ENCODE measurements at places on chromosomes 11 and 22. TPM values are rescaled to one million over a fixed set of nuclear protein-coding genes. Genes with fewer than 3 reads are reported as not detected.

GRCh38 chr11:93906486-93906885 lies 56.1 kb upstream of the VSTM5 start:
- no peak for DNase-seq

DNA sequence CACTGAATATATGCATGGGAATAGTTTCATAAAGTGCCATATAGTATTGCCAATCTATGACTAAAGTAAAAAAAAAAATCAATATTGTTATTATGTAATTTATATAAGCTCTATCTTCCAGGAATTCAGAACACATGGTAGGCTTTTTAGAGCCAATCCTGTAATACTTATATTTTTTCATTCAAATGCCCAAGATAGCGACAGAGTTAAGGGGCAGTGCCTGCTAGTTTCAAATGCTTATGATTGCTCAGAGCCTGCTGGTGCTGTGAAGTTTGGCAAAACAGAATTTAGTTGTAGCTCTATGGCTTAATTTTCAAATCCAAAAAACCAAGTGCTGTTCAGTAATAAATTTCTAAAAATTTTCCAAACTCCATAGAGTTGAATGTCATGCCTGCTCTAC lies 39.0 kb upstream of the BLID start:
- DNase-seq = no peak

- DNase-seq = no peak
These were observed 52.1 kb downstream of the LINC01488 start for GRCh38 chr11:69533296-69534165.

DNA sequence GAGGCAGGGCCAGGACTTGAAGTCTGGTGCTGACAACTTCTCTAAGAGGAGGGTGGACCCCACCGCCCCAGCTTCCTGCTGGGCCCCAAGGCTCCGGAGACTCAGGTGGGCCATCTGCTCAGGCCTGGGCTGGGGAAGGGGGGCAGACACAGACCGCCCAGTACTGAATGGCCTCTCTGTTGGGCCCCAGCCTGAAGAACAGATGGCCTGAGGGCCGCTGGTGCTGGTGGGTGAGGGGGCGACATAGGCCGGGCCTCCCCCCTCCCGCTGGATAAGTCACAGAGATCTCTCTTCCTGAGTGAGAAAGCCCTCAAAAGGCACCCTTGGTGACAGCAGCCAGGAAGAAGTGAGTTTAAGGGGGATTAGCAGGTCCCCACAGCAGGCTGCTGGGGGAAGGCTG lies 12.5 kb upstream of the TP53I11 start:
- DNase-seq = no peak

DNA sequence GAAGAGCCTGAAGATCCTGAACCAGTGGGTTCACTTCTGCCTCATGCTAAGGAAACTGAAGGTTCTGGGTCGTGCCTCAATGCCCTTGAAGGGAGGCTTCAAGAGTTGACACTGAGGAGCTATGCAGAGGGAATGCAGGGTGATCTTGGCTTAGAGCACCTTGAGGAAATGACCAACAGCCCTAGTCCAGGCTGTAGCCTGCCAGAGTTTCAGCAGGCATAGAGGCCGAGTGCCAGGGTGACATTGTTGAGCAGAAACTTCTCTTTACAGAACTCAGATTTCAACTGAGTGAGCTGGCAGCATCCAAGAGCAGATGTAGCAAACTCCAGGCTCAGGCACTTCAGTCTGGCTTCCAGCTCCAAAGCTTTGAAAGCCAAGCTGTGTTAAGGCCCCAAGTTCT lies 23.1 kb upstream of the CAPRIN1 start:
- DNase-seq = no peak

- DNase-seq = no peak
These were observed 28.1 kb upstream of the CHORDC1 start for GRCh38 chr11:90250970-90251369.

- DNase-seq = no peak
These were observed 41.8 kb upstream of the TH start for GRCh38 chr11:2213384-2213842.

- no peak for DNase-seq
These were observed 14.0 kb downstream of the IGLL1 start for GRCh38 chr22:23565915-23566704.

- no peak for DNase-seq
These were observed 26.7 kb downstream of the FLI1 start for GRCh38 chr11:128720522-128720985.

DNA sequence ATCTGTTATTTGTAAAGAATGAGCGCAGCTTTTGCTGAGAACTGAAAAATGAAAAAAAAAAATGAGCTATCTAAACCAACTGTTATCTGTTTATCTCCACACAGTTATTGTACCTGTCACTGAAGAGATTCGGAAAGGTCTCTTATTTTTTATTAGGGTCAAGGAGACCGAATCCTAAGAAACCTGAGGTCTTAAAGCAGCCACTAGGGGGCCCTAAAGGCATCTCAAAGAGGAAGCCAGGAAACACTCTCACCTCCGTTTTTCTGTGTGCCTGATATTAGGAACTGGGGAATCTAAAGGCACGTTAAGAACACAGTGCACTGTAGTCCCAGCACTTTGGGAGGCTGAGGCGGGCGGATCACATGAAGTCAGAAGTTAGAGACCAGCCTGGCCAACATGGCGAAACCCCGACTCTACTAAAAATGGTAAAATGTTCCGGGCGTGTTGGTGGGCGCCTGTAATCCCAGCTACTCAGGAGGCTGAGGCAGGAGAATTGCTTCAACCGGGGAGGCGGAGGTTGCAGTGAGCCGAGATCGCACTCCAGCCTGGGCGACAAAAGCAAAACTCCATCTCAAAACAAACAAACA lies 3.5 kb upstream of the LARGE1 start:
- DNase-seq = peak; percentile 70

- no peak for DNase-seq
These were observed 617 bp upstream of the ALKBH3 start for GRCh38 chr11:43879789-43880639.

VPREB3 gene
- not detected for total RNA-seq

DNA sequence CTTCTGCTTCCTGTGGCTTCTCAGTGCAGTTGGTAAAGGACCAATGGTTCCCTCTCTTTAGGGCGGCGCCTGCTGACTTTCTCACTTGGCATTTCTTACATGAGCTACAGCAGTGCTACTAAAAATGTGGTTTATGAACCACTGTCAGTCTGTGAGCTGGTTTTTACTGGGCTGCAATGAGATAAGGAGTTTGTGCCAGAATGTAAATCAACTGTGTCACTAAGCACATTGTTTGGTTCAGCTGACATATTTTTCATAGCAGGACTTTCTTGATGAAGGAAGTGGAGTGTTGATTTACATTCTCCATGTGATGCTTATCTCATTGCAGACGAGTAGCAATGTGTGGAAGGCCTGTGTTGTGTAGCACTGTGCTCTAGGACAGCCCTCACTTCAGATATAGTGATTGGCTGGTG lies 463.3 kb downstream of the SOX6 start:
- no peak for DNase-seq

- no peak for DNase-seq
These were observed 78.3 kb downstream of the RPL27A start for GRCh38 chr11:8760896-8761295.

DNA sequence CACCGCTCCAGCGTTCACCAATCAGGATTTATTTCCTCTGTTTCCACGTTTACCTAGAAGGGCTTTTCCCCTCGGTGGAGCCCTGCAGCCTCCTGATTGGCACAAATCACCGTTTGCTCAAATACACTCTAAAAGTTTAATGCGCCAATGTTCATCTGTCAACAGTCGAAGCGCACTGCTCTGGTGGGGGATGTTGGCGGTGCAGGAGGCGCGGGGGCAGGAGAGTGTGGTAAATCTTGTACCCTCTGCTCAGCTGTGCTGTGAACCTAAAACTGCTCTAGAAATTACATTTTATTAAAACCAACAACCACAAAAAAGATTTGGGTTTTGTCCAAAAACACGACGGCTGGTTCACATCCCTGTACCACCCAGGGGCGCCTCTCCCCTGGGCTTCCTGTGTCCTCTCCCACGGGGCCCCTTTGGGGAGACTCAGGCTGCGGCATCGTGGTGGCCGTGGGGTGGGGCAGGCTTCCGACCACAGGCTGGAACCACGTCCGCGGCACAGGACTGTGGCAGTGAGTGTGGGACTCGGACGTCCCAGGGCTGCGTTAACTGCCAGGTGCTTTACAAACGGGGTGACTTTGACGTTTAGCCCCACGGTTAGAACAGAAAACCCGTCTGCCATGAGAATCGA lies 13.5 kb downstream of the TTLL8 start:
- no peak for DNase-seq

GRCh38 chr11:1297011-1297575 lies 12.3 kb downstream of the TOLLIP start:
- no peak for DNase-seq

- DNase-seq = no peak
These were observed 1.6 kb downstream of the GRAMD1B start for GRCh38 chr11:123431619-123432018.

TRIM29 gene
- 60.9 TPM for total RNA-seq

- peak; percentile 59 for DNase-seq
These were observed 29.2 kb upstream of the PLET1 start for GRCh38 chr11:112289588-112290492.

GRCh38 chr22:38415561-38416321 lies 39.3 kb downstream of the KCNJ4 start:
- DNase-seq = no peak

- no peak for DNase-seq
These were observed 32.2 kb upstream of the LRRC10B start for GRCh38 chr11:61476371-61476770.

- DNase-seq = no peak
These were observed 6.1 kb upstream of the WNT11 start for GRCh38 chr11:76212086-76213035.

- peak; percentile 45 for DNase-seq
These were observed 102.5 kb downstream of the TIMP3 start for GRCh38 chr22:32904044-32904443.

BTG4 gene
- total RNA-seq = not detected

Measured in MCF 10A (cell line).